ENCODE measurements at places on chromosomes 1 and 21.

DNA sequence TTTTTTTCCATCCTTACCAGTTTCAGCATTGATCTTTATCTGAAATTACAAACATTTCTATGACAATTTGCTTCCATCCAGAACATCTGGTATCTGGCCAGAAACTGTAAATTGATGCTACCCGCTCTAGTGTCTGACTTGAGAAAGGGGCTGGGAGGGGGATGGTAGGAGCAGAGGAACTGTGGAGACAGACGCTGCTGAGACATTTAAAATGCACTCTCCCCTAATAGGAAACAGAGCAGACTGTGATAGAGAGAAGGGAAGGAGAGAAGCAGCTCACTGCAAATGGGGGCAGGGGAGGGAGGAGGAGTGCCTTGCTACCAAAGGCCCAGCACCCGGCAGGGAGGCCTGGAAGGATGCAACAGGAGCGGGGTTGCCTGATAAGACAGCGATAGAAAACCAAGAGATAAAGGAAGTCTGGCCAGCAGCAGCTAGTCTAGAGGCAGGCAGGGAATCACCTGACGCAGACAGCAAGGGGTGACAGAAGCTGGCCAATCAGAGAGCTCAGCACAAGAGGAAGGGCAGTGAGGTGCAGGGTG lies 195.5 kb upstream of the NFIA start:
- no peak for DNase-seq

DNA sequence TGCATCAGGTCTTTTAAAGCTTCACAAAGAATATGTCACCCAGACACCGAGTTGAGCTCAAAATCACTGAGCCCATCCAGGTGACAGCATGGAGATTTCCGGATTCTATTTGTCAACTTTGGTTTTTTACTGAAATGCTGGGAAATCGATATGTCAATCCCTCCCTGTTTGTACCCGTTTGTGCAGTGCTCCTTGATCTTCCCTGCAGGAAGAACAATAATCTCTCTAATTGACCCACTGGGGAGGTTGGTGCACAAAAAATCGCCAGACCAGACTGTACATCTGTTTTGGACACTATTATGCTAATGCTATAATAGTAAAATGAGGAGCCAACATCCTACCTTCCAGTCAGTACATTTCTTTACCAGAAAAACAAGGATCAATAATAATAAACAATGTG lies 1.8 kb downstream of the BARHL2 start:
- no peak for DNase-seq

- DNase-seq = no peak
Measured at GRCh38 chr21:32779983-32780382, 8.4 kb upstream of the PAXBP1 start.

- DNase-seq = no peak
Measured at GRCh38 chr1:107874221-107874620, 90.8 kb downstream of the VAV3 start.

- DNase-seq = no peak
Measured at GRCh38 chr1:39663559-39663958, 8.3 kb downstream of the NT5C1A start.

GRCh38 chr1:221405146-221405545 lies 336.7 kb downstream of the DUSP10 start:
- no peak for DNase-seq

GRCh38 chr1:111596499-111596898 lies 23.1 kb upstream of the RAP1A start:
- DNase-seq = no peak
